Activated T-helper 1 cell treated with anti-CD3 and anti-CD28 coated beads, Interleukin-2, amount 50 U/mL, for 16 hours (primary cell): ENCODE measurements at places on chromosomes 1 and 21.
A peak's percentile ranks its signal among the peaks of the same experiment; 100 is the strongest.

- DNase-seq = no peak
Measured at GRCh38 chr1:64664299-64664698, 80.6 kb upstream of the RAVER2 start.

GRCh38 chr1:232579958-232580941, 49.7 kb downstream of the SIPA1L2 start:
- no peak for DNase-seq

- no peak for DNase-seq
Measured at GRCh38 chr1:162367073-162367472, 9.6 kb downstream of the SPATA46 start.

- DNase-seq = peak; percentile 46
Measured at GRCh38 chr1:31663622-31664452, 19.2 kb upstream of the PEF1 start.

GRCh38 chr1:70314706-70315304, 39.7 kb downstream of the ANKRD13C start:
- no peak for DNase-seq

- no peak for DNase-seq
Measured at GRCh38 chr1:224118688-224119087, 4.8 kb downstream of the FBXO28 start.

DNA sequence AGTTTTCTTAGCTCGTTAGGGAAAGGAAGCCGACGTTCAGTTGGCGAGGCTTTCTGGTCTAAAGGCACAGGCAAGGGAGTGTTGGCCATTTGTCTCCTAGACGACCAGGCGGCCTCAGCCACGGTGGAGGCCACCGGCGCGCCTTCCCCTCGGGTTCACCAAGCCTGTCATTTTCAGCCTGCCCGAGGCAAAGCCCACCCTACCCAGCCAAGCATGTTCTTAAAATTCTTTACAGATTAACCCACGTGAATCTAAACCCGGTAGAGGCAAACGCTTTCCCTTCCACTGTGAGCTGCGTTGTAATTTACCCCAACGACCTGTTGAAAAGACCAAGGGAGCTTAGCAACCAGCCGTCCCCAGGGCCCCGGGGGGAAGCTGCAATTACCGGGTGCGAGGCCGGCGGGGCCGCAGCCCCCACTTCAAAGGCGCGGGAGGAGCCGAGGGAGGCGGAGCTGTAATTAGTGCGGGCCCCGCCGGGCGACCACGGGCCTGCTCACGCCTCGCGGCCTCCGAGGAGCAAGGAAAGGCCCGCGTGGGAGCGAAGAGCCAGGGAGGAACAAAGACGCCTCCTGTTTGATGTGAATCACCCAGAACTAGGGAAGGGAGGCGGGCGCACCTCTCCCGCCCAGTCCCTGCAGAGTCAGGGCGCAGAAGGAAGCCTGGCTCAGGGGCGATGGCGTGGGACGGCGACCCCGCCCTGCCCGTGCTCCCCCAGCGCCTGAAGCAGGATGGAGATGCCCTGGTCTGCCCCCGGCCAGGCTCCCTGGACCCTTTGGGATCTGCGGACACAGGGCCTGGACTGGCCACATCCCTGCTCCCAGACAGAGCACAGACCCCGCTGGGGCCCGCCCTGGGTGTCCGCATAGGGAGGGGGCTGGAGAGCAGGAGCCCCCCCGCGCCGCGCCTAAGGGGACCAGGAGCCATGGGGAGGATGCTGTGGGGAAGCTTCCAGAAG, 12.1 kb upstream of the TSPEAR start:
- no peak for DNase-seq
